H1 (cell line): ENCODE measurements at places on chromosomes 12 and 14. TPM values are rescaled to one million over a fixed set of nuclear protein-coding genes. Genes with fewer than 3 reads are reported as not detected.

- DNase-seq: no peak
These were observed 158.7 kb downstream of the METTL25 start for GRCh38 chr12:82517027-82517426.

- DNase-seq: no peak
These were observed 30.7 kb downstream of the VWF start for GRCh38 chr12:6093764-6094163.

DNA sequence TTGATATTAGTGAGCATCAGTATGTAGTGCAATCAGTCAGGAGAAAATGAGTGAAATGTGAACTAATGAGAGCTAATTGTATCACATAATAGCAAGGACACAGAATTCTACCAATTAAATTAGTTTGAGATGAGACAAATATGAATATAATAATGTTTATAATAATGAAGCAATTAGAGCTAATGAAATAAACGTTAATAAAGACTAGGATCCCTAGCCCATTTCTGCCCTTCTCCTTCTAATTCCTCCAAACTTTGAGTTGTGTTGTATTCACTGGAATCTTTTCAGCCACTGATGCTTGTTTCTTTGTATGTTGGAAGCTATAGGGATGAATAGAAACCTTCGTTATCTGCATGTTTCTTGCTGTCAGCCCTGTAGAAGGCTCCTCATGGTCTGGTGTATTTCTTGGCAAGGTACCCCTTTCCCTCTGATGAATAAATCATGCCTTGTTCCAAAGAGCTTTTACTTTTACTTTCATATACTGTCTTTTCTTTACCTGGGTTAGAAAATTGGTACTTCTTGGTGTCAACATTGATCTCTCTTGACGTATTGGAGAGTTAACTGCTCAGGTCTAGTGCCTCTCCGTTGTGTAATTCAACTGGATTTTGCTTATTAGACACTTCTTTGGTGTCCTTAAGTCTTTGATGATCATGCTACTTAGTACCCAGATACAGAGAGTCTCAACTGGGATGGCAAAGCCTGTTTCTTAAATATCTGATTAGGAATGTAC is 154.8 kb downstream of the PTCSC3 start:
- no peak for DNase-seq

- DNase-seq: no peak
These were observed 164.7 kb upstream of the TBX3 start for GRCh38 chr12:114848666-114849065.

SALL2 gene
- 346 and 360 TPM in 2 replicates for total RNA-seq

KRT80 gene
- total RNA-seq: 0.08 TPM in 1 of 2 replicates, not detected in the other

GRCh38 chr12:113049976-113050742 is 6.4 kb upstream of the DTX1 start:
- DNase-seq: no peak

DNA sequence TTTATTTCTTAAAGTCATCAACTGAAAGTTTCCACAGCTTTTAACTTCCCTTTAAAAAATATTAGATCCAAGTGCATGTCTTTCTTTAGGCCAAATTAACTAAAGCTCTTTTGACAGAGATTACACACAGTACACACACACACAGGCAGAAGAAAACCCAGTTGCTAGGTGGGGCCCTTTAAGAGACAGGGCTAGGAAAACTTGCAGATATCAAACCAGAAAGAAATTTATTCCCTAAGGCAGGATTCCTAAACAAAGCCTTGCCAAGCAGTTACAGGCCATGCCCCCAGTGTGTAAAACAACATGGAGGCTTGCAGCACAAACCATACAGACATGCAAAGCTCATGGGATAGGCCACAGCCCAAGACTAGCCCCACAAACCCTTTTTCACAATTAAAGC is 123.4 kb downstream of the FSCB start:
- no peak for DNase-seq

- no peak for DNase-seq
These were observed 124.6 kb upstream of the E2F7 start for GRCh38 chr12:77189901-77190416.

DNA sequence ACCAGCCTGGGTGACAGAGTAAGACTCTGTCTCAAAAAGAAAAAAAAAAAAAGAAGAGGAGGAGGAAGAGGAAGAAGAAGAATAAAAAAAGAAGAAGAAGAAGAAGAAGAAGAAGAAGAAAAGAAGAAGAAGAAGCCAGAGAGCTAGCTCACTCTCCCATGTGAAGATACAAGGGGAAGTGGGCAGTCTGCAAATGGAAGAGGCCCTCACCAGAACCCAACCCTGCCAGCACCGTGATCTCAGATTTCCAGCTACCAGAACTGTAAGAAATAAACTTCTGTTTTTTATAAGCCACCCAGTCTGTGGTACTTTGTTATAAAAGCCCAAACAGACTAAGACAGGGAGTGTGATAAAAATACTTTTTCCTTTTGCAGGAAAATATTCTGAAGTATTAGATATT is 130.7 kb downstream of the ETNK1 start:
- no peak for DNase-seq

DNA sequence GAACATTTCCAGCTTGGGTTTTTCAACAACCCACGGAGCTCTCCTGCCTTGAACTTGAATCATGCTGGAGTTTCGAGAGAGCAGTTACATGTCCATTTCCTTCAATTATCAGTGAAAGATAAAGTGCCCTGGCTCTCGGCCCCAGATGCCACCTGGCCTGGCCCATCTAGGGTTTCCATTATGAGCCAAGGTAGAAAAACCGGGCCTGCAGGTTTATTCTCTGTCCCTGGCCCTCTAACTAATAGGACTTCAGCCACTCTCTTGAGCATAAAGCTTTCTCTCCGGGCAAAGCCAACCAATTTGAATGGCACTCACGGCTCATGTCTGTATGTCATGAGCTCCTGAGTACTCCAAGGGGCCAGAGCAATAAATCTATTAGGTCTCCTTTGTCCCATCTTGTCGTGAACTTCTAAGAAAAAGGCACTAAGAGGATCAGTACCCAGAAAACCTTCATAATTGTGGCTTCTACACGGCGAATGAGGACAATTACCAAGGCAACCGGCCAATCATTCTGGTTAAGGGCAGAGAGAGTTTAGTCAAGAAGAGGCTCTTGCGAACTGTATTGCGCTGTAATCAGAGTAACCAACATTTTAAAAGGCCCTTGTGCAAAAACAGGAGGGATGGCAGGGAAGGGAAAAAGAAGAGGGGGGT is 392.3 kb downstream of the MED13L start:
- no peak for DNase-seq

- DNase-seq: no peak
These were observed 127.3 kb upstream of the CCND2 start for GRCh38 chr12:4145990-4146859.
